ENCODE measurements at places on chromosomes 5 and 9.

DNA sequence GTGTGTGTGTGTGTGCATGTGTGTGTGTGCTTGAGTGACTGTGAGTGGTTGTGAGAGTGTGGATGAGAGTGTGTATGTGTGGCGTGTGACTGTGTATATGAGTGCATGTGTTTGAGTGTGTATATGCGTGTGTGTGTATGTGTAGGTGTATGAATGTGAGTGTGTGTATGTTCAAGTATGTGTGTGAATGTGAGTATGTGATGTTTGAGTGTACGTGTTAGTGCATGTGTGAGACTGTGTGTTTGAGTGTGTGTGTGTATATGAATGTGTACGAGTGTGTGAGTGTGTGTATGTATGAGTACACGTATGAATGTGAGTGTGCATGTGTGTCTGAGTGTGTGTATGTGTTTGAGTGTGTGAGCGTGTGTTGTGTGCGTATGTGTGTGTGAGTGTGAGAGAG lies 47.8 kb downstream of the KCNIP1 start:
- no peak for DNase-seq

DNA sequence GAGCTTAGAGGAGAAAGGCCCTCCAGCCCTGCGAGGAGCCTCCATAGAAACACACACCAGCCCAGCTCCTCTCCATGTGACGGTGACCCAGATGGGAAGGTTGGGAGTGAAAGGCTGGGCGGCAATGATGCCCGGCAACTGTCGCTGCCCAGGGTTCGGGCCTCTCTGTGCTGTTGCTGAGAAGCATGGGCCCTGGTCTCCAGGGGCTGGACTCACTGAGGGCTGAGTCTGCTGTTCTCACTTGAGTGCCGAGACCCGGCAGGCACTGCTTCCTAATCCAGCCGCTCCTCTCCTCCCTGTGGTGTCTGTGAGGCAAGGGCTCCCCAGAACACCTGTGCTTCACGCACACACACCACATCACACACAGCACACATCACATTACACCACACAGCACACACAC lies 493.6 kb downstream of the GADD45G start:
- no peak for DNase-seq

GRCh38 chr9:33164138-33164809 lies 2.9 kb downstream of the B4GALT1 start:
- peak; percentile 63 for DNase-seq

GRCh38 chr5:68587171-68587570 lies 371.6 kb downstream of the PIK3R1 start:
- no peak for DNase-seq

DNA sequence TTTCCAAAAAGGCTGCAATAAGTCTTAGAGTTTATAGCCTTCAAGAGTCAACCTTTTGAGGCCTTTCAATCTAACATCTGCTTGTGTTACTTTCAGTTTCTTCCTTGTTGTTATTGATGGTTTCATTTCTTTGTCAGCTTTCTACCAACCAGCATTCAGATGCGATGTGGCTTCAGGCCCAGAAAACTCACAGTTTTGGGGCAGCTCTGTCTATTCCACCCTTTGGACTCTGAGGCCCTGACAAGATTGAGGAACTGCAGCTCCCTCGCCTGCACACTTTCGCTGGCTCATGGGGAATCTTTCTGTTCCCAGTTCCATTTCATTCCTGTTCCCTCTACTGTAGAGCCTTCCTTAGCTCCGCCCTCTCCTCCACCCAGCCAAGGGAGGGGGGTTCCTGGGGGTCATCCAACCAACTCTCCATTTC lies 13.3 kb upstream of the WHRN start:
- DNase-seq: no peak

GRCh38 chr9:120755810-120756434 lies 37.3 kb downstream of the FBXW2 start:
- DNase-seq: peak; percentile 85

GRCh38 chr5:12162863-12163262 lies 258.6 kb upstream of the CTNND2 start:
- no peak for DNase-seq

GRCh38 chr5:167701051-167701450 lies 590.4 kb upstream of the WWC1 start:
- no peak for DNase-seq

GRCh38 chr5:65213921-65214525 lies 267.7 kb downstream of the ADAMTS6 start:
- DNase-seq: no peak

DNA sequence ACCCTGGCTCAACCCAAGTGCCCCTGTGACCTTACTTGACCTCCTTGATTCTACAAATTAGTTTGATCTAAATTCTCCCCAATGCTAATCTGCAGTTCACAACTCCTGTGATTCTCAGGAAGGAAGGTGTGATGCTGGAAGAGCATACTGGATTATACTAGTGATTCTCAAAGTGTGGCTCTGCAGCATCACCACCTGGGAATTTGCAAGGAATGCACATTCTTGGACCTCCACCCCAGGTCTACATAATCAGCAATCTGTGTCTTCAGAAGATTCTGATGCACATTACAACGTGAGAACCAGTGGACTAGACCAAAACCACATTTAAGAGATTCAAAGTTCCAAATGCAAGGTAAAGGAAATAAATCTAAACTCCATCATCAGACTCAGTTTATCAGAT lies 198.6 kb downstream of the AGTPBP1 start:
- no peak for DNase-seq

GRCh38 chr9:110334183-110334582 lies 3.5 kb downstream of the TXNDC8 start:
- DNase-seq: no peak

GRCh38 chr5:139150367-139150999 lies 47.7 kb downstream of the SIL1 start:
- DNase-seq: no peak

GRCh38 chr5:150258130-150258529 lies 31.4 kb downstream of the CAMK2A start:
- no peak for DNase-seq

DNA sequence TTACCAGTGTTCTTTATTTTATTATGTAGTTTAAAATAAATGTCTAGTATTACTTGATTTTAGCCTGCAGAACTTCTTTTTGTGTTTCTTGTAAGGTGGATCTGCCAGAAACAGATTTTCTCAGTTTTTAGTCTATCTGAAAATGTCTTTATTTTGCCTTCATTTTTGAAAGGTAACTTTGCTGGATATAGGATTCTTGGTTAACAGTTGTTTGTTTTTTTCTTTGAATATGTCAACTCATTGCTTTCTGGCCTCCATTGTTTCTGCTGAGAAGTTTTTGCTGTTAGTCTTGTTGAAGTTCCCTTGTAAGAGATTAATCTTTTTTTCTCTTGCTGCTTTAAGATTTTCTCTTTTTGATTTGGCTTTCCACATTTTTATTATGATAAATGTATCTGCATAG lies 75.5 kb downstream of the MTREX start:
- DNase-seq: no peak

GRCh38 chr5:56447232-56447631 lies 214.1 kb upstream of the ANKRD55 start:
- DNase-seq: no peak

DNA sequence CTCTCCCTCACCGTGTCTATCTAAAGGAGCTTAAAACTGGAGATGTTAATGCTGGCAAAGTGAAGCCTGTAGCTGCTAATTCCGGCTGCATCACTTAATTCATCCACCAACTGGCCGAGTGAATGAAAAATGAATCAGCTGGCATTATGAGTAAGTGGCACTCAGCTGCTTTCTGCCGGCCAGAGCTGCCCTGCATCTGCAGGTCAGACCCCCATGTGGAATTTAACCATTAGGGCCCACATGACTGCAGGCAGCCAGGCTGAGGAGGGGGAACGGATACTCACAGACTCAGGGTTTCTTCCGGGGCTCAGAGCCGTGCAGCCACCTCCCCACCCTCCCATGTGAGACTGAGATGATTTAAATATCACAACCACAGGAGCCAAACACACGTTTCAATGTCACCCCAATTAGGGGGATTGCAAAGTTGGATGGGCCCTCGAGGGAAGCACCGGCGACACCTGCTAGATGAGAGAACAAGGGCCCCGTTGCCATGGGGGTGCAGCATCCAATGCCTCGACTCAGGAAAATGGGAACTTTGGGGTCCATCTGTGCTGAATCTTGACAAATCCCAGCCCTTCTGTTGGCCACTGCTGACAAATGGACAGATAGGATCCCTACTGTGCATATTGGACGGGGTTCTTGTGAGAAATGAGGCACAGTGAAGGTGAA lies 115.6 kb upstream of the ALDH1B1 start:
- DNase-seq: no peak

DNA sequence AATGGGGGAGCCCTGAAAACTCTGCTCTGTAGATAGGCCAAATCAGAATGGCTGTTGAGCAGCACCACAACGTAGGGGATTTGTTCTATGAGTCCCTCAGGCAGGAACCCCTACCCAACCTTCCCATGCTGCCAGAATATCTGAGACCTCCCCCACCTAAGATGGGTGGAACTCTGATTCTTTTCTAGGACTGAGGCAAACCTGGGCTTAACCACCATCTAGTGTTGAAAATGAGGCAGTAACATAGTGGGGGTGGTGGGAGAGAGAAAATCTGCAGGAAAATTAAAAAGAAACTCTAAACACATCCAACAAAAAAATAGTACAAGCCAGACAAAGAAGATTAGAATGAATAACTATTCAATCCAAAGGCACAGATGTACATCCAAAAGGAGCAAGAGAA lies 228.4 kb downstream of the ATPSCKMT start:
- no peak for DNase-seq

Measured in natural killer cell (primary cell).